ENCODE measurements at places on chromosomes 1 and 21. TPM values are rescaled to one million over a fixed set of nuclear protein-coding genes. Genes with fewer than 3 reads are reported as not detected.

GRCh38 chr21:41977034-41977950 is 23.5 kb upstream of the C2CD2 start:
- no peak for DNase-seq

GRCh38 chr1:196007763-196008162 is 600.5 kb downstream of the KCNT2 start:
- no peak for DNase-seq

DNA sequence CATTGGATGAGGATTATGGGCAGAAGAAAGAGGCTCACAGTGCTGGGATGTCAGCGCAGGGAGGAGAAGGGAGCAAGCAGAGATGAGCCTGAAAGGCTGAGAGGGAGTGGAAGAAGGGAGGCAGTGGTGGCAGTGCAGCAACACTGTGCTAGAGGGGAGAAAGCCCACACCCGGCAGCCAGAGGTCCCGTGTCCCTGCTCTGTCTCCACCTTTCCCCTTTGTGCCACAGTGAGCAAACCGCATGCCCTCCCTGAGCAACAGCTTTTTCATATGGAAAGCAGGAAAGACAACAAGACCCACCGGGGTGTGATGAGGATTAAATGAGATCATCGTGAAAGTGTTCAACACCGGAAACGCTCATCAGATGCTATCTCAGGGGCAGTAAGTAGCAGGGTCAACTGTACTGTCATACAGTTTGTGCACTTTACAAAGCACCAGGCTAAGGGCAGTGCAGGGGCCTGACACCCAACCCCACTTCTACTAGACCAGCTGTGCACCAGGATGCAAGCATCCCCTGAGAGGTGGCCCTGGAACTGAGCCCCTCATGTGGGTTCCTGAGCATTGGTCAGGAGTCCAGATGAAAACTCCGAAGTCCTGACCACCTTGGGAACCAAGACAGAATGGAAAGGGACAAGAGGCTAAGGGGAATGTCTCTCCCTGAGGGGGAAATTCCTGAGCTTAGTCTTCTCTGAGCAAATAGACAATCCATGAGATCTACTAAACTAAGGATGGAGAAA is 9.1 kb downstream of the NHLH1 start:
- DNase-seq, result peak; percentile 72

DNA sequence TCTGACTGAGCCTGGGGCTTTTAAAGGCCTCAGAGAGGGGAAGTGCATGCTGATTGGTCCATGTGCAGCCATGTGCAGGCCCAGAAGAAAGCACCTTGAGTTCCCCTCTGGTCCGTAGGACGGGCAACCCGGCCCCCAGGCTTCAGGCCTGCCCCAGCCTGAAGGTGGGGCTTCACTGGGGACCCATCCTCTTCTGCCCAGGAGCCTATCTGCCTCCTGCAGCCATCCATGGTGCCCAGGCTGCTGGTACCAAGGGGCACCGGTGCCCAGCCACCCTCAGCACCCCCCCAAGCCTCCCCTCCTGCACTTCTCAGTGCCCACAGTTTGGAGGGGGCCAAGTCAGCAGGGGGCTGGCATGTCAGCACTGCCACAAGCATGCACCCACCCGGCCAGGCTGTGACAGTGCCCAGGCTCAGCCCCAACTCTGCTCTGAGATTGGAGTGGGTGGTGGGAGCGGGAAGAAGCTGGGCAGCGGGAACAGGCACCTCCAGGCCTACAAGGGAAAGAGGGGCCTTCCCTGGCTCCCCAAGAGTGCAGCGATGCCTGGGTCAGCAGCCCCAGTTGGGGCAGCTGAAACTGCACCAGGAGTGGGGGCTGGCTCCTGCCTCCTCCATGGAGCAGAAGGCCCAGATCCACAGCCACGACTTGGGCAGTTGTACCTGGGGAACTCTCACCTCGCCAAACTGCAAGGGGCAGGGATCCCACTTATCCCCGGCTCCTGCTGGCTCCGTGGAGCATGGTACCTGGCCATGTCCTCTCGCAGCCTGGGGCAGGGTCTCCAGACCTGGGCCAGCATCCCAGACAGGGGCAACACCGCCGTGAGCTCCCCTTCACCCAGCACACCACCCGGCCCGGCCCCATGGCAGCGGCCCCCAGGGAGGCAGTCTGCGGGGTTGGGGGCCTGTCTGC is 11.7 kb downstream of the COL6A2 start:
- no peak for DNase-seq

DNA sequence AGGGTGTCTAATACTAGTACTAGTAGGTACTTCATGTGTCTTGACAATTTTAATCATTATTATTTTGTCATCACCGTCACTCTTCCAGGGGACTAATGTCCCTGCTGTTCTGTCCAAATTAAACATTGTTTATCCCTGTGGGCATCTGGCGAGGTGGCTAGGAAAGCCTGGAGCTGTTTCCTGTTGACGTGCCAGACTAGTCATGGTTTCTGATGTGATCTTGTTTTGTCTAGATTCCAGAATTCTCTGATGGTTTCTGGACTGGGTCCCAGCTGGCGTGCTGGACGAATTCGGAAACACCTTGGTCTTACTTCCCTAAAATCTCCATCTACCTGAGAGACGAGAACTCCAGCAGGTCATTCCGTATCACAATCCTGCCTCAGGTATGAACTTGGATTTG is 66.1 kb upstream of the FAM3B start:
- DNase-seq, result peak; percentile 75

- no peak for DNase-seq
Measured at GRCh38 chr1:62597281-62597680, at the start of gene ANGPTL3. ANGPTL3 (plus strand) TSS chr1:62597520; CDS start chr1:62597567, 47 bp downstream.

DNA sequence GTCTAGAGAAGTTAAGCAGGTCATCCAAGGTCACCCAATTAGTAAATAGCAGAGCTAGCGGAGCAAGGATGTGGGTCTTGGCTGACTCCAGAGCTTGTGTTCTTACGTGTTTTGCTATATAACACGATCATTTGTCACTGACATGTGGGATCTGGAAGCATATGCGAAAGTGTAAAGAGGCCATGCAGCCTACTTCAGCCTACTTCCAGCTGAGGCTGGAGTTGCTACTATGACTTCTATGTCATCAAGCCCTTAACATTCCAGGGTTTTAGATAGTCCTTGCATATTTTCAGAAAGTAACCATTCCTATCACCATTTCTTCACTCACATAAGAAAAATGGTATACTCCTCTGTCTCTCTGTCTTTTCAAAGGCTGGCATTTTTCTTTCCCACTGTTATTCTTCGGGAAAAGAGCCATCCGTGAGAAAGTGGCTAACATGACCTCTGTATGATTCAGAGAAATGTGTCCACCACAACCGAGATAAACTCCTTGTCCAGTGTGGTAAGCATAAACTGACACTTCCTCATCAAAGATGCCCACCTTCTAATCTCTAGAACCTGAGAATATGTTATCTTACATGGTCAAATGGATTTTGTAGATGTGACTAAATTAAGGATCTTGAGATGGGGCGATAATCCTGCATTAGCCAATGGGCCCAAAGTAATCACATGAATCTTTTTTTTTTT is 24.0 kb upstream of the ABL2 start:
- DNase-seq, result peak; percentile 62

GRCh38 chr1:3247521-3248121 is 178.6 kb downstream of the PRDM16 start:
- DNase-seq, result no peak

GRCh38 chr1:177984136-177984525 is 14.3 kb upstream of the SEC16B start:
- peak; percentile 79 for DNase-seq

DNA sequence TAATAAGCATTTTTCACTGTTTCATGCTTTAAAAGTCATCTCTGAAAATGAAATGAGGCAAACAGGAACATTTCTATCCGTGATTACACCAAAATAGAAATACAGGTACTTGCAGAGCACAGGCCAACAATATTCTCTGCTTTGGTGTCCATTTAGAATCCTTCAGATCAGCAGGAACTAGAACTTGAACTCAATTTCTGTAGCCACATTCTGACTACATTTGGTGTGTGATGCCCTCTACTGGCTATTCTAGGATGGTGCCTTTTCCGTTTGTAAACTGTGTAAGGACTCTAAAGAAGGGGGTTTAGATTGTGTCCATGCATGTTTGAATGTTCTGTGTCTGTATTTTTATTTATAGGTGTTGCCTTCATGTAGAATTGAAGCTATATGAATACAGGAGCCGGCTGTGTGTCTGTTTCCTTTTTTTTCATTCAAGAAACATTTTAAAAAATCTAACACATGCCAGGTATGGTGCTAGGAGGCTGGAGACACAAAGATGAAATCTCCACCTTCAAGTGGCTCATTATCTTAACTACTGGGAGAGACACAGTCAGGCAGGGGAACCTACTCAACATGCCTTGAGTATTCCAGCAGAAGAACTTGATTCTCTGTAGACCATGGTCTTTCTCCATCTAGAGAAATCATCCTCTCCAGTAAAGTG is 7.6 kb upstream of the ZNF326 start:
- peak; percentile 77 for DNase-seq

GRCh38 chr1:185759061-185759460 is 24.9 kb downstream of the HMCN1 start:
- no peak for DNase-seq

DNA sequence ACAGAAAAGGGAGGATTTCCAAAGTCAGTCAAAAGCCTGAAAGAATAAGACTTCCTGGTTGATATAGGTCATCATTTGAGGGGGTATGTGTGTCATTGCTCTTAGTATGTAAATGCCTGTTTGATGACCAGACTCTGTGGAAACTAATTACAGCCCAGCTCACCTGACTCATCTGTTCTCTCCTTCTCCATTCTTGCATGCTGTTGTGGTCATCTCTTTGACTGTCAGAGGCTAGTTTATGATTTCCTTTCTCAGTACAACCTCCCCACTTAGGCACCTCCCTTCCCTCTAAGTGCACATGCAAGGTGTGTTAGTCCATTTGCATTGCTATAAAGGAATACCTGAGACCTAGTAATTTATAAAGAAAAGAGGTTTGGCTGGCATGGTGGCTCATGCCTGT is 2.4 kb upstream of the C1orf116 start:
- DNase-seq, result peak; percentile 95

- DNase-seq, result peak; percentile 57
Measured at GRCh38 chr1:1058921-1059493, 15.1 kb downstream of the RNF223 start.

GRCh38 chr1:203178821-203179666 is 3.4 kb upstream of the MYBPH start:
- no peak for DNase-seq

- no peak for DNase-seq
Measured at GRCh38 chr1:73727036-73727435, 470.9 kb downstream of the LRRIQ3 start.

- DNase-seq, result no peak
Measured at GRCh38 chr1:204337036-204337429, 22.7 kb downstream of the PLEKHA6 start.

DNA sequence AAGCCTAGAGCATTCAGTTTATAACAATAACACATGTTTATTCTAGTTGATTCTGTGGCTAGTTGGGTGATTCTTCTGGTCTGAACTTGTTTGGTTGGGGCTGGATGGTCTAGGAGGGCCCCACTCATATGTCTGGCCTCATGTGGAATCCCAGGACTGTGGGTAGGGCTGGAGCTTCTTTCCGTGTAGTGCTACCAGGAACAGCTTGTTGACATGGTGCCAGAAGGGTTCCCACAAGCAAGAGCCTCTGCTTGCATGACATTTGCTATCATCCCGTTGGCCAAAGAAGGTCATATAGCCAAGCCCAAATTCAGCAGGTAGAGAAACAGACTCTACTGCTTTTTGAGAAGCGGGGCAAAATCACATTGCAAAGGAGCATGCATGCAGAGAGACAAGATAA is 67.6 kb upstream of the PPP2R5A start:
- DNase-seq, result no peak

- DNase-seq, result peak; percentile 81
Measured at GRCh38 chr1:84834419-84835064, 58.5 kb downstream of the LPAR3 start.

GRCh38 chr1:208077232-208078075 is 166.5 kb upstream of the CD34 start:
- DNase-seq, result no peak

GRCh38 chr1:73576083-73576482 is 621.9 kb downstream of the LRRIQ3 start:
- DNase-seq, result no peak

- peak; percentile 41 for DNase-seq
Measured at GRCh38 chr1:198123133-198123532, 33.7 kb upstream of the NEK7 start.

DNA sequence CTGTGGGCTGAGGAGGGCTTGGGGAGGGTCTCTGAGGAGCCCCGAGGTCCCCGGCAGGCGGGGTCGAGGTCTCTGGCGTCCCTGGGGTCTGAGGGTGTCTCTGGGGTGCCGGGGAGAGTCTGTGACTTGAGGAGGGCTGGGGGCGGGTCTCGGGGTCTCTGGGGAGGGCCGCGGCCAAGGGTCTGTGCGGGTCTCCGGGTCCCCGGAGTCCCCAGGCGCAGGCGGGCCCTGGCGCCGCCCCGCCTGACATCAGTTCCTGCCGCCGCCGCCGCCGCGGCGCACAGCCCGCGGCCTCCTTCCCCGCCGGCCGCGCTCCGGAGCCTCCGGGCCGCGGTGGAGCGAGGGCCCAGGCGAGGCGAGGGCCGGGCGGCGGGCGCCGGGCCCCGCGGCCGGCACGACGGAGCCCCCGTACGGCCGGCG is at the start of gene PLEKHM2:
Gene PLEKHM2, plus strand, starts transcription at position 279 of the 420 bp plus-strand sequence. CDS start 239 bp downstream, outside the sequence.
- DNase-seq, result peak; percentile 43

DNA sequence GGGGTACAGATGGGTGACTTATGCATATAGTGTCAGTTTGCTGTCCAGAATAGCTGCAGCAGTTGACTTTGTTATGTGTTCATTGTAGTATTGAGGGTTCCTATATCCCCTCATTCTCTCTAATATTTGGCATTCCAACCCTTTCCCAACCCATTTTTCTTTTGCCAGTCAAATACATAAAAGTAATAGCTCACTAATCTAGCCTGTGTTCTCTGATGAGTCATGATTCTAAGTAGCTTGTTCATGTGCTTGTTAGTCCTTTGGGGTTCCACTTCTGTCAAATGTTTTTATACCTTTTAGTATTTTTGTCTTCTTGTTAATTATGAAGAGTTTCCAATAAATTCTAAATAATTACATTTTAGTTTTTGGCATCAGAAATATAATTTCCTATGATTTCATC is 99.2 kb upstream of the MROH9 start:
- DNase-seq, result peak; percentile 7

GRCh38 chr1:111852261-111852721 is 96.6 kb downstream of the DDX20 start:
- DNase-seq, result no peak

DNA sequence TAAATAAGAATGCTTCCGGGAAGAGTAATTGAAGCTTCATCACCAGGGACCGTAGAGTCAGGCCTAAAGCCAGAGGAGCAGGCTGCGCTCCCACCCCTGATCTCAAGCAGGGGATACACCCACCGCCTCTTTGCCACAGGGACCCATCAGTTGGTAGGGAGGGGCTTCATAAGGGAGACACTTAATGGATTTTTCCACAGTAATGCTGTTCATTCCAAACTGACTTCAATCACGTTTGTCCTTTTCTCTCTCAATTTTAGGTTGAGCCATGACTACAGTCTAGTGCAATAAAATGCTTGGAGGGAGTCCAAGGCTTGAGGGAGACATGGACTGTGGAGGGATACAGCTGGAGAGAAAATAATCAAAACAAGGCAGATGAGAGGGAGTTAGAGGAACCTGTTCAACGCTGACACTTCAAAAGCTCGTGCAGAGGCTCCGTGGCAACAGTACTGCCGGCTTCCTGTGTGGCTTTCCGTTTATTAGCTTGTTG is 111.5 kb downstream of the SEC16B start:
- peak; percentile 14 for DNase-seq

GJA5 gene
- 2.6 TPM for total RNA-seq

COL9A2 gene
- total RNA-seq, result 2.8 TPM

CXADR gene
- 17.7 TPM for total RNA-seq

CHI3L2 gene
- total RNA-seq, result 0.15 TPM

COL8A2 gene
- total RNA-seq, result 1.7 TPM

PSMB2 gene
- total RNA-seq, result 72.0 TPM

FMOD gene
- not detected for total RNA-seq

BEST4 gene
- total RNA-seq, result 0.05 TPM

SMYD3 gene
- 35.5 TPM for total RNA-seq

SELENBP1 gene
- 4.5 TPM for total RNA-seq

Data from M059J (cell line).